NCI-H187 (cell line): ENCODE measurements at places on chromosomes 13 and 19.

- peak; percentile 75 for DNase-seq
Measured at GRCh38 chr19:511101-511851, 4.0 kb downstream of the TPGS1 start.

DNA sequence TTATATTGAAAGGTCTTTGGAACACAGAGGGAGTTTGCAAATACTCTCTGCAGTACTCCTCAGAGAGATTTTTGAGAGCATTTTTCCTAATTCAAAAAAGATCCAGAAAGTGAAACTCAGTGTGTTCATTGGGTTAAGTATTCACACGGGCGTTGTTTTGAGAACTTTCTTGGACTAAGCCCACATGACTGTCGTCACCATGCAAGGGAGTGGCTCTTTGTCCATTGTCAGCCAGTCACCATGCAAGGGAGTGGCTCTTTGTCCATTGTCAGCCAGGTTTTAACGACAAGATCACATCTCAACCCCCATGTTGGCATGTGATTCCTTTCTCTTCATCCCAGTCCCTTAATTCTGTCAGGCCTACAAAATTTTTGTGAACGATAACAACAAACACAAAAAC is 81.2 kb upstream of the STK24 start:
- DNase-seq: no peak

DNA sequence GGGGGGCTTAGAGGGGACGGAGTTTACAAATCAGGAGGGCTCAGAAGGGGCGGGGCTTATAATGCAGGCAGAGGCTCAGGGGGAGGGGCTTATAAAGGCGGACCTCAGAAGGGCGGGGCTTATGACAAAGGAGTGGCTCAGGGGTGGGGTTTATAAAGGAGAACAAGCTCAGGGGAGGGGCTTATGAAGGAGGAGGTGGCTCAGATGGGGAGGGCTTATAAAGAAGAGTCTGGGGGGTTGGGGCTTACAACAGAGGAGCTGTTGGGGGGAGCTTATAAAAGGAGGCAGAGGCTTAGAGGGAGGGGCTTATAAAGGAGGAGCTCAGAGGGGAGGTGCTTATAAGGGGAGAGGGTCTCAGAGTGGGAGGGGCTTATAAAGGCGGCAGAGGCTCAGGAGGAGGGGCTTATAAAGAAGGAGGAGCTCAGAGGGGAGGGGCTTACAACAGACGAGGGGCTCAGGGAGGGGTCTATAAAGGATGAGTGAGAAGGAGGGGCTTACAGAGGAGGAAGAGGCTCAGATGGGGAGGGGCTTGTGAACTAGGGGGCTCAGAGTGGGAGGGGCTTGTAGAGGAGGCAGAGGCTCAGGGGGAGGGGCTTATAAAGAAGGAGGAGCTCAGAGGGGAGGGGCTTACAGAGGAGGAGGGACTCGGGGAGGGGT is 1.0 kb downstream of the SMIM24 start:
- DNase-seq: no peak

- DNase-seq: no peak
Measured at GRCh38 chr13:29749401-29750182, 100.8 kb downstream of the UBL3 start.

DNA sequence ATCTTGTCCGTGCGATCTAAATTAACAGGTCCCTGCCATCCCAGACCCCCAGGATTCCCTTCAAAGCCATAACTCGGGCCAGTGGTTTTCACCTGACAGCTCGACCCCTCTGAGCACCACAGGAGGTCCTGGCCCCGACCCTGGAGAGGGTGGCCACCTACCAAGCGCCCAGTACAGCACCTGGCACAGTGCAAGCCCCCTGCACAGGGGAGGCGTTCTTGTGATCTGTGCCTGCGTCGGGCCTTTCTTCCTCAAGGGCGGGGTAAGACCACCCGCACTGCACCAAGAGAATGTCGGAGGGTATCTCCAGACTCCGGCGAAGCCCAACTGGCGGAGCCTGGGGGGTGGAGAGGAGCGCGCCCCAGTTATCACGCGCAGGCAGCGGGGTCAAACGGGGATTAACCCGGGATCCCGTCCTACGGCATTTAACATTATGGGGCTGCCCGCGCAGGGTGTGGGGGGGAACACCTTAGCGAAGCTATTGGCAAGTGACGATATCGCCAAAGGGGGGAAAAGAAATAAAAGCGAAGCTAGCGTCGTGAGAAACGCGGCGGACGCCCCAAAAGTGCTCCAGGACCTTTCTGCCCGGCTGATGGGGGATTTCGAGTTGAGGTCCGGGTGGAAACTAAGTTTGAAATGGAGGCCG is 1.3 kb upstream of the HNRNPL start:
- DNase-seq: no peak

GRCh38 chr13:49097374-49097773 is 121.7 kb downstream of the FNDC3A start:
- no peak for DNase-seq

DNA sequence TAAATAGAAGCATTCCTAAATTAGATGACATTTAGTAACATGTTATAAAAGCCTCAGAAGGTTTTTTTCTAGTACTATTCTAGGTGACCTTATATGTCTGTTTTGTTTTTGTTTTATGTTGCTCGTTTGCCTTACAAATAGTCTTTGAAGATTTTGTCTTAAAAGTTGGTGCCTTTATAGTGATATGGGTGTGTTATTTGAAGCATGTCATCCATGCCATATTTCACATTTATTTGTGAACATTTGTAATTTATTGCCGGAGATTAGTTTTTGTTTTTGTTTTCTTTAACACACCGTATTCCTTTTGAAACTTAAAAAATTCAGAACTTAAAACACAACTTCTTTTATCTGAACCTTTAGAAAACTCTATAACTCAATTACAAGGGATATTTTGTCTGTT is 422.8 kb upstream of the PCDH9 start:
- DNase-seq: no peak

- DNase-seq: no peak
Measured at GRCh38 chr19:8064911-8065874, 12.6 kb downstream of the CCL25 start.

- no peak for DNase-seq
Measured at GRCh38 chr13:110275931-110276552, 30.9 kb downstream of the COL4A1 start.

DNA sequence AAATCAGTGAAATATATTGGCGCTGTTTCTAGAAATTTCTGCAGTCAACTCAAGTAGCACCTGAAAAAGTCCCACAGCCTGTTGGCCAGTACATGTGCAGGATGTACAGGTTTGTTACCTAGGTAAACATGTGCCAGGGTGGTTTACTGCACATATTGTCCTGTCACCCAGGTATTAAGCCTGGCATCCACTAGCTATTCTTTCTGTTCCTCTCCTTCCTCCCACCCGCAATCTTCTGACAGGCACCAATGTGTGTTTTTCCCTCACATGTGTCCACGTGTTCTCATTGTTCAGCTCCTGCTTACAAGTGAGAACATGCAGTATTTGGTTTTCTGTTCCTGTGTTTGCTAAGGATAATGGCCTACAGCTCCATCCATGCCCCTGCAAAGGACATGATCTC is 13.1 kb upstream of the SCEL start:
- no peak for DNase-seq

- no peak for DNase-seq
Measured at GRCh38 chr13:68185444-68186141, 955.5 kb upstream of the PCDH9 start.

DNA sequence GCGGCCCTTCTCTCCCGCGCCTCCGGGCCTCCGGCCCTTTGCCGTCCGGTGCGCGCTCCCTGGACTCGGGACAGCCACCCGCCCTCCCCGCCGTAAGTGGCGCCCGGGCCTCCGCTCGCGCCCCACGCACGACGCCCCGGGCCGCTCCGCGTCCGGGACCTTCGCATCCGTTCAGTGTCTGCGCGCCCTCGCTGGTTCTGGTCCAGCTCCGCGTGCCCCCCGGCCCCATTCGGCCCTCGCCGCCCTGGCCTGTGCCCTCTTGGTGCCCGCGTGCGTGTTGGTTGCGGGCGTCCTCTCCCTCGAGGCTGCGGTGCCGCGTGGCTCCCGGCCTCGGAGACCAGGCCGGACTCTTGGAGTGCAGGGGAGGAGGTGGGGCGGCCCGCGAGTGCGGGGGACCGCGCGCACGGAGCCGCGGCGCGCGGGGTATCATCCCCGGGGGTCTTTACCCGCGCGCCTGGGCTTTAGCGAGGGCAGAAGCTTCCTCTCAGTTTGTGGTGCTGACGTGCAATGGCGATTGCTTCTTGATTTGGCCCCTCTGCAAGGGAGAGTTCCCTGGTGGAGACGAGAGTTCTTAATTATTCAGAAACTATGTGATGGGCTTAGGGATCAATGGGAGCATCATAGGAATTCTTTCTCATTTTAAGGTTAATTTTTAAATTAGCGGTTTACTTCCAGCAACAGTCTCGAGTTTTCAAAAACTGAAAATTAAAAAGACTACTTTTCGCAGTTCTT is 757 bp downstream of the WASF3 start:
- no peak for DNase-seq

- no peak for DNase-seq
Measured at GRCh38 chr13:54162069-54162468, 1133.5 kb downstream of the OLFM4 start.
